Stimulated activated CD8-positive, alpha-beta memory T cell treated with anti-CD3 and anti-CD28 coated beads, Interleukin-4, amount 100 ng/mL, for 1 hour (primary cell): ENCODE measurements at places on chromosomes 12 and 14.

DNA sequence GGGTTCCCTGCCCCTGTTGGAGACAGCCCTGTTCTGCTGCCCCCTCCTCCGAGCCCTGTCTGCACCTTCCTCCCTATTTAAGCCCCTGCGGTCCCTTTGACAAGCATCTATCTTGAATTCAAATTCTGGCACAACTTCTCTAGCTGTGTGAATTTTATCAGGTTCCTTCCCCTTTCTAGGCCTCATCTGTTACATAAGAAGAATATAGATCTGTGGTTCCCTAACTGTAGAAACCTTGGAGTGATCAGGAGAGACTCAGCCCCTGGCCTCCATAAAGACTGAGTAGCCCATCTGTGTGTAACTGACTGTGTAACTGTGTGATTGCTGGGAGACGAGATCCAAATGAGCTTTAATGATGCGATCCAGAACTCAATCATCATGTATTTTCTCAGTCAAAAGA is 13.0 kb upstream of the RACGAP1 start:
- DNase-seq, result no peak

DNA sequence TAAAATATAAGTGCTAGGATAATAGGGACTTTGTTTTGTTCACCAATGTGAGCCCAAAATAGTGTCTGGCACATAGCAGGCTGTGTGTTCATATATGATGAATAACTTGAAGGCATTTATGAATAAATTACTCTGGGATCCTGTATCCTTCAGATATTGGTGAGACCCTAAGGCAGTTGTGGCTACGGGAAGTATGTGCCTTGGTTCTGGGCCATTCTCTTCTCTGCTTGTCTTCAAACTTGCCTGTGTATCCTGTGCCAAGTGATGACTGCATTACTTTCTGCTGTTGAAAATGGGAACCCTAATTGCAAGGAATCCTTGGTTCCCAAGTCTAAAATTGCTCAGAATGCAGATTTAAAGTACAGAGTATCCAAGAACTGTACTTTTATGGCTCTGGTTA is 67.6 kb upstream of the KTN1 start:
- no peak for DNase-seq

GRCh38 chr14:104984056-104984894 is 1.3 kb upstream of the CLBA1 start:
- no peak for DNase-seq

DNA sequence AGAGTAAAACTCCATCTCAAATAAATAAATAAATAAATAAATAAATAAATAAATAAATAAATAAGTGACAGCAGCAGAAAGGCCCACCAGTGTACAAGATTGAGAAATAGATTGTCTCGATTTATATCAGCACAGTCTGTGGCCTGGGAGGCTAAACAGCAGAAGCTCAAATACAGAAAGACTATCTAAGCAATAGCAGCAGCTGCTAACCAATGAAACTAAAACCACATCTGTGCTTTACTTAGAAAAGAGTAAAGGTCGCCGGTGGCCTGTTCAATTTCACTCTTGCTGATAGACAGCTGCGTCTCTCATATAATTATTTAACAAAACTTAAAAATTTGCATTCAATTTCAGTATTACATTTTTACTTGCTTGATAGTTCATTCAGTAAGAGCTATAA is 325.7 kb downstream of the CEP128 start:
- no peak for DNase-seq

GRCh38 chr14:94052662-94053061 is 26.5 kb downstream of the OTUB2 start:
- no peak for DNase-seq

DNA sequence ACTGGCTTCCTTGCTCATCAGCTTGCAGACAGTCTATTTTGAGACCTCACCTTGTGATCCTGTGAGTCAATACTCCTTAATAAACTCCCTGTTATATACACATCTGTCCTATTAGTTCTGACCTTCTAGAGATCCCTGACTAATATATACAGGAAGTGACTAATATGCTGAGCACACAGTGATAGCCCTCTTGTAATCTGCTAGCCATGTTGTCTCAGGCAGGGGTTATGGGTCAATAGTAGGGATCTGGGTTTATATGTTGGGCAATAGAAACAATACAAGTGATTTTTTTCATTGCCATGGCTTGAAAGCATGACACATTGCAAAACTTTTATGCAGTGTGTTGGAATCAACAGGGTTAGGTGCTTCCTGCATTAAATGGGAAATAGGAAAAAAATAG is 562.2 kb downstream of the GALC start:
- DNase-seq, result no peak

DNA sequence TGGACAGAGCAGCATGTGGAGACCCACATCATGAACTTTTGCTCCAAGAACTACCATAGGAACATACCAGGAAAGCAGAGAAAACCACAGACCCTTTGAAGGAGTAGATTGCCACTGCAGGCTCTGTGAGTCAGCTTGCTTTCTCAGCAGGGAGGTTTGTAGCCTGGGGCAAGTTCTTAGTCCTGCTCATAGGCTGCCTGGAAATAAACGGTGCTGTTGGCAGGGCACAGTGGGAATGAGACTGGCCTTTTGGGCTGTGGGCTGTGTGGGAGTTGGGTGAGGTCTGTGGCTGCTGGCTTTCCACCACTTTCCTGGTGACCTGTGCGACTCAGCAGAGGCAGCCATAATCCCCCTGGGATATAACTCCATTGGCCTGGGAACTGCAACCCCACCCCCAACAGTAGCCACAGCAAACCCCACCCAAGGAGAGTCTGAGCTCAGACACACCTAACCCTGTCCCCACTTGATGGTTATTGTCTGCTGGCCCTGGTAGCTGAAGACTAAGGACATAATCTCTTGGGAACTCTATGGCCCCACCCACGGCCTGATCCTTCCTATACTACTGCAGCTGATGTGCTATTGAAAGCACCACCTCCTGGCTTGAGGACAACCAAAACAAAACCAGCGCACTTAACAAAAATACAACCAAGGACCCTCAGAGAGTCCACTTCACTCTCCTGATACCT is 192.1 kb upstream of the GARIN6 start:
- no peak for DNase-seq

GRCh38 chr12:50351120-50352043 is 45.0 kb downstream of the FAM186A start:
- no peak for DNase-seq

DNA sequence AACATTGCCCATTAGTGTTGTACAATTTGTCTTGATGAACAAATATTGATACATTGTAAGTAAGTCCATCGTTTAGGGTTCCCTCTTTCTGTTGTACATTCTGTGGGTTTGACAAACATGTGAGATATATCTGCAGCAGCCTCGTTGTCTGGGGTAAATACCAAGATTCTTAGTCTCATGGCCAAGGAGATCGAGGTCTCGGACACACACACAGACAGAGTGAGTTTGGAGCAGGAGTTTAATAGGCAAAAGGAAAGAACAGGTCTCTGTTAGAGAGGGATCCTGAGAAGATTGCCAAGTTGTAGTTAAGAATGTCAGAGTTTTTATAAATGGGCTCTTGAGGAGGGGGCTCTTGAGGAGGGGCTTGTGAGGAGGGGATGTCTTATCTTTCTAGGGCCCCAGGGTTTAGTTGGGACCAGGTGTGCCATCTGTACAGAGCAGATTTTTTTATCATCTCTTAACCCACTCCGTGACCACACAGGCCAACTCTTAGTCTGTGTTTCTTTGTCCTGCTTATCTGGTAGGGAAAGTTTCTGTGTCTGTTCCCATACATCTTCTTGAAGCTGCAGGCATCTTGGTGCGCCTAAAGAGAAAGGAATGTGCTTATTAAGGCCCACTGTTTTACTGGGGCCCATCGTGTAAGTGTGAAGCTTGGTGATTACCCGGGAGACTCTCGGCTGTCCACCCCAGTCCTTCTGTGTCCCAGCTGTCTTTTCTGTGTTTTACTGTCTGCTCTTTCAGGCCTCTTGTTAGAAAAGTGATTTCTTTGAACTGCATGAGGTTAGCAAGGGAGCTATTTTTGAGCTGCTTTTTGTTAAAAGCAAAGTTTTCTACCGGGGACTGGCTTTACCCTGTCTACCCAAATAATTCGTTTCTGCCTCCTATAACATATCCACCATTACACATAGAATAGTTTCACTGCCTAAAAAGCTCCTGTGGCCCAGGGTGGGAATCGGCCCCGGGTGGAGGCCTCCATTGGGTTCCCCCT is 22.4 kb upstream of the CLEC2D start:
- DNase-seq, result no peak

GRCh38 chr14:32453857-32454810 is 125.0 kb downstream of the AKAP6 start:
- no peak for DNase-seq

- DNase-seq, result no peak
These were observed 29.8 kb downstream of the SLC38A4 start for GRCh38 chr12:46795988-46796387.

GRCh38 chr12:51000245-51000644 is 25.9 kb downstream of the SLC11A2 start:
- no peak for DNase-seq

GRCh38 chr12:109461846-109462756 is 15.0 kb downstream of the KCTD10 start:
- DNase-seq, result no peak

DNA sequence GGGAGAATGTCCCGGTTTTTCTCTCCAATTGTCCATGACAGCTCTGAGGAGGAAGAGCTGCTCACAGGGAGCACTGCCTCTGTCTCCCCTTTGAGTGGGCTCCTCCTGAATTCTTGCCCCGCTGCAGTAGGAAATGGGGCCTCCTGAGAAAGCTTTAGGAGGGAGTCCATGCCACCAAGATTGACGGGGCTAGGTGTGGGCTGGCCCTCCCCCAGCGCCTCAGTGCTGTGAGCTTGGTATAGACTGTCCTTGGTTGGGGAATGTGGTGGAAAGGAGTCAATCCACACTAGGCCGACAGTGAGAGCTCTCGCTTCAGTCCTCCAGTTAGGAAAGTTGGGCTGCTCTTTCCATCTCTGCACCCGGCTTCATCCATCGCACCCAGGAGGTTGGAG is 23.4 kb upstream of the CTDSP2 start:
- DNase-seq, result no peak

GRCh38 chr12:120668868-120669840 is 17.8 kb upstream of the MLEC start:
- DNase-seq, result no peak

DNA sequence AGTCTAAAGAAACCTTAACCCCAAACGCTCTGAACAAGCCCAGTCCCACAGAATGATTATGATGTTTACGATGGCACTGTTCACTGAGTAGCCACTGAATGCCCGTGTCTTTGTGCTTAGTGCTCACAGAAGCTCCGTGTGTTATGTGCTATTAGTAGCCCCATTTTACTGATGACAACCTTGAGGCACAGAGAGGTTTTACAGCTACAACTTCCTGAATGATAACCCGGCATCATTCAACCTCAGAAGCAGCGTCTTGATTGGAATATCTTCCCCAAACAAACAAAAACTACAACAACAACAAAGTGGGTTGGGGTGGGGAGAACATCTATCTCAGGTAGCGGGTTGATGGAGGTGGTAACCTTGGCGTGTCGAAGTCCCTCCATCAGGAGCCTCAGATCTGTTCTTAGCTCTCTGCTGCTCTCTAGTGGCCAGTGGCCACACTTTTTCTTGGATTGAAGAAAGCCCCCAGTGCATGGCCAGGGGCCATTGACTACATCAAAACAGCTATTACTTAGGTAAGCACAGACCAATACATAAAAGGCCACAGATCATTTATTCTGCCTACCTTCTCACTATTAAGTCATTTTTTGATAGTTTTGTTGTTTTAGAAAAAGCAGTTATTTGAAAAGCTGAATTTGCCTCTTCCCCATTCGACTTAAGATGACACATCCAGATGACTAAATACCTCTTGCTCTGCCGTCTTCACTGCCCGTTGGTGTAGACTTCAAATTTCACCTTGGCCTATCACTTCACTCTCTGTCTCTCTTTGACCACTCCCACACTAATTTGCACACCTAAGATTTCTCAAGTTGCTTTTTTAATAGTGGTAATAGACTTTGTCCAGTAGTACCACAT is 376.9 kb downstream of the GALC start:
- no peak for DNase-seq

DNA sequence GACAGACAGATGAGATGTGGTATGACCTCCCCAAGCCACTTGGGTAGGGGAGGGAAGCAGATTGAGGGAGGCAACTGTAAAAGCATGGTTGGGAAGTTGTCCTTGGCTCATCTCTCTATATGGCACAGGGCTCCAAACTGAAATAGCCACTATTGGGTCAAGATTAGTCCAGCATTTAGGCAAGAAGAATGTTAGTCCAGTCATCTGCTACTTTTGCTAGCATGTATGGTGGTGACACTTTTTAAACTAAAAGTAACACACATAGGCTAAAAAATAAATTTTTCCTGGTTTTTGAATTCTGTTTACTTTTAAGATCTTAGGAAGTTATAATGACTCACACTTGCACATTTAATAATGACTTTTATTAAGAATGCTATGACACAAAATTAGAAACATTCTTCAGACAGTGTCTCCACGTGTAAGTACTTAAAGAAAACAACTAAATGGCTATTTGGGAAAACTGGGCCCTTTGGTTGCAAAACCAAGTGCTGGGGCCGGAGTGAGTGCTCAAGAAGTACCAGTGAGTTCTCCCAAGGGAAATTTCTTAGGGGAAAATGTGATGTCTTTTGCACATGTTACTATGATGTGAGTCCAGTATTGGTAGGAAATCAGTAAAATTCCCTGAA is 179.1 kb upstream of the HIF1A start:
- no peak for DNase-seq

DNA sequence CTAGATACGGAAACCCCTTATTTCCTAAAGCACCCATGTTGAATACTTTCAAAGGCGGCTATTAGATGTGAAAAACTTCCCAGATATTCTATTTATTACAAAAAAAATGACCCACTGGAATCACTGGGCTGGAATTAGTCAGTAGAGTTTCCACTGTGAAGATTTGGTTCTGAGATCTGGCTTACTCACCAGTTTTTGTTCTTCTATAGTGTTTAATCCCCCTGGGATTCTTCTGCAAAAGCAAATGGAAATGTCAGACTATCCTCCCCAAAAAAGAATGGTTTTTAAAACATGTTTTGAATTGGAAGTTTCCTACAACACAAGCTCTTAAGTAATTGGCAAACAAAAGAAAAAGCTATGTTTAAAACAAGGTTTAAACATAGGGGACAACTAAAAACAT is 166.4 kb downstream of the STXBP6 start:
- no peak for DNase-seq

- DNase-seq, result no peak
These were observed at the start of gene MIPOL1 for GRCh38 chr14:37197421-37198272. Gene MIPOL1 (plus strand): TSS chr14:37197937. CDS start chr14:37247889, 49,952 bp downstream.

DNA sequence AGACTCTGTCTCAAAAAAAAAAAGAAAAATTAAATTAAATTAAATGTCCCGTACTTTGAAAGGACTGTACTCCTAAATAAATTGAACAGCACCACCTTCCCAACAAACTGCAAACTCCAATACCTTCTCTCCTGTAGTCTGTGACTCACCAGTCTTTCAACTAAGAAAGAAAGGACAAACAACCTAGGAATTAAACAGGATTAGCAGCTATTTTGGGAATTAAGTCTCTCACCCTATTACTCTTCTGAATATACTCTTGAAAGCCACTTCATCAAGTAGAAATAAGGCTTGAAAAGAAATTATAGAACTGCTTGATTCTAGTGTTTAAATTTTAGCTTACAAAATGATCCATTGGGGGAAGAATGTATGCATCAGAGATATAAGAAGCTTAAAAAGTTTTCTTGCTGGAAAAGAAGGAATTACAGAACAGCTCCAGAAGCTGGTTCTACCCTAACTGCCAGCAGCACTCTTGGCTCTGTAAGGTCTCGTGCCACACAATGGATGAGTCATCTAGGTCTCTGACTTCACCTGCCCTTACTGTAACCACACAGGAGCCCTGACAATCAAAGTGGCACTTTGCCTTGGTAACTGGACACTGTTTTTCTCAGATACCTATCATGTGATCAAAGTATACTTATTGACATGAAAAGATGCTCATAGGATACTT is 57.0 kb upstream of the CERS5 start:
- DNase-seq, result no peak

GRCh38 chr14:28426960-28427359 is 339.6 kb upstream of the FOXG1 start:
- no peak for DNase-seq
